ENCODE measurements at places on chromosomes 12 and 14.

GRCh38 chr12:94783862-94784261, 133.5 kb upstream of the TMCC3 start:
- DNase-seq: peak; percentile 33

- peak; percentile 53 for DNase-seq
These were observed 121.7 kb upstream of the NOVA1 start for GRCh38 chr14:26719514-26719913.

- DNase-seq: no peak
These were observed 84.6 kb upstream of the PLEKHA5 start for GRCh38 chr12:19044891-19045290.

GRCh38 chr14:50312734-50313054, 570 bp downstream of the DMAC2L start:
- no peak for DNase-seq

Data from NCI-H226 (cell line).